Breast epithelium (tissue), 4 donors: ENCODE measurements at places on chromosomes 7 and 10. TPM values are rescaled to one million over a fixed set of nuclear protein-coding genes. Genes with fewer than 3 reads are reported as not detected.

DNA sequence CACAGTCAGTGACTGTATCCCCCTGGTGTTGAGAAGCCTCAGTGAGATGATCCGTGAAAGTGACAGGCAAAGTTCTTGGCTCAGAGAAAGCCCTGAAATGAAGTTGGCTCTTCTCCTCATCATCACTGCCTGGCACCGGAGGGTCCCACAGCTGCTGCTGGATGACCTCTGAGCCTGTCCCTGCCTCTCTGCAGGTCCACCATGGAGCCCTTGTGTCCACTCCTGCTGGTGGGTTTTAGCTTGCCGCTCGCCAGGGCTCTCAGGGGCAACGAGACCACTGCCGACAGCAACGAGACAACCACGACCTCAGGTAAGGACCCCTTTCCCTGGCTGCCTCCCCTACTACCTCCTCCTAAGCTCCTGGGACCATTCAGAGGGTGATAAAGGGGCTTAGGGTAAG is 85.5 kb downstream of the MKI67 start:
- no peak for DNase-seq

The RASA4B gene
- total RNA-seq = 7.2 TPM

The EPHB6 gene
- 29.6 TPM for total RNA-seq

The PALD1 gene
- total RNA-seq = 7.5 TPM

DNA sequence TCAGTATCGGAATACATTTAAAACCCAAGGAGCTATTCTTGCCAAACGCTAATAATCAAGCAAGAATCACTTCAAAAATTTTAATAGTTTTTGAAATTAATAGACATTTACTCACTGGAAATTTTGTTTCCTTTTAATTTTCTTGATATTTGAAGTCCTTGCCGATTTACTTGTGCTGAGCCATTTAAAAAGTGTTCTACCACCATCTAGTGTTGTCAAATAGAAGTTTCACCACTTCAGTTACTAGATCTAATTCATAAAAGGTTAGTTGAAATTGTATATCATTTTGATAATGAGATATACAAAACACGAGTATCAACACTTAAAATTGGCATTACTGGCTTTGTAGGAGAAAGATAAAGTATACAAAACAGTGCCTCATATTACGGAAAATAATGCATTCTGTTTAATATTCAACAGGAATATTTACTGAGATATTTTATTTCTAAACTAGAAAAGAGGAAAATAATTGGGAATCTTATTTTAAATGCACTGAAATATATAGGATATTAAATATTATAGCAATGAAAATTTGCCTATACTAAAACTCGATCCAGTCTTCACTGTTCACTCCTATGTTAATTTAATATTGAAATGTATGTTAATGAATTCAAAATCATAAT is 664.8 kb upstream of the SEMA3D start:
- DNase-seq = no peak
